ENCODE measurements at places on chromosomes 7 and 10. TPM values are rescaled to one million over a fixed set of nuclear protein-coding genes. Genes with fewer than 3 reads are reported as not detected.

Gene ASB10
- not detected for total RNA-seq

Gene KDM7A
- 5.6 TPM for total RNA-seq

Gene STYXL1
- 32.7 TPM for total RNA-seq

Gene WBP1L
- 109 TPM for total RNA-seq

Gene ETV1
- total RNA-seq, result 17.5 TPM

Gene UCMA
- total RNA-seq, result not detected

Gene TRIM50
- 0.72 TPM for total RNA-seq

Gene GRM3
- 4.9 TPM for total RNA-seq

Gene ZNF25
- total RNA-seq, result 20.3 TPM

Gene UCN3
- total RNA-seq, result not detected

Gene PIK3CG
- total RNA-seq, result 1.3 TPM

Gene HYAL4
- not detected for total RNA-seq

Gene OR6V1
- total RNA-seq, result not detected

Gene SYT15B
- total RNA-seq, result 0.35 TPM

Gene OPALIN
- not detected for total RNA-seq

Gene PLAU
- 6.3 TPM for total RNA-seq

Gene GNGT1
- not detected for total RNA-seq

Gene PPA1
- total RNA-seq, result 177 TPM

Gene PAPOLB
- 0.11 TPM for total RNA-seq

Gene C10orf105
- 0.07 TPM for total RNA-seq

Gene ACHE
- 0.55 TPM for total RNA-seq

Gene RFC2
- total RNA-seq, result 12.0 TPM

Gene NPC1L1
- 0.39 TPM for total RNA-seq

Gene FAM25C
- total RNA-seq, result not detected

Gene ZNF488
- total RNA-seq, result 0.11 TPM

Gene JCAD
- 21.0 TPM for total RNA-seq
